MCF 10A (cell line): ENCODE measurements at places on chromosomes 7 and 10. TPM values are rescaled to one million over a fixed set of nuclear protein-coding genes. Genes with fewer than 3 reads are reported as not detected.

- H3K4me3 ChIP-seq, result peak overlapping the region; percentile 25
- H3K27ac ChIP-seq, result peak overlapping the region; percentile 92
- peaks cover 60% of the 10 kb centered on the region for H3K4me1 ChIP-seq
- DNase-seq, result peak; percentile 99
Observed at GRCh38 chr10:72331575-72332422, 22.9 kb downstream of the DNAJB12 start.

- H3K27ac ChIP-seq, result no peak overlapping the region
- peaks cover 43% of the 10 kb centered on the region for H3K27me3 ChIP-seq
- no peak overlapping the region for H3K4me3 ChIP-seq
- H3K36me3 ChIP-seq, result no peaks in the 10 kb centered on the region
- no peaks in the 10 kb centered on the region for H3K4me1 ChIP-seq
Observed at GRCh38 chr10:78535716-78536218, 502.1 kb downstream of the RPS24 start.

The KIAA1217 gene
- 48.3 and 48.7 TPM in 2 replicates for total RNA-seq

DNA sequence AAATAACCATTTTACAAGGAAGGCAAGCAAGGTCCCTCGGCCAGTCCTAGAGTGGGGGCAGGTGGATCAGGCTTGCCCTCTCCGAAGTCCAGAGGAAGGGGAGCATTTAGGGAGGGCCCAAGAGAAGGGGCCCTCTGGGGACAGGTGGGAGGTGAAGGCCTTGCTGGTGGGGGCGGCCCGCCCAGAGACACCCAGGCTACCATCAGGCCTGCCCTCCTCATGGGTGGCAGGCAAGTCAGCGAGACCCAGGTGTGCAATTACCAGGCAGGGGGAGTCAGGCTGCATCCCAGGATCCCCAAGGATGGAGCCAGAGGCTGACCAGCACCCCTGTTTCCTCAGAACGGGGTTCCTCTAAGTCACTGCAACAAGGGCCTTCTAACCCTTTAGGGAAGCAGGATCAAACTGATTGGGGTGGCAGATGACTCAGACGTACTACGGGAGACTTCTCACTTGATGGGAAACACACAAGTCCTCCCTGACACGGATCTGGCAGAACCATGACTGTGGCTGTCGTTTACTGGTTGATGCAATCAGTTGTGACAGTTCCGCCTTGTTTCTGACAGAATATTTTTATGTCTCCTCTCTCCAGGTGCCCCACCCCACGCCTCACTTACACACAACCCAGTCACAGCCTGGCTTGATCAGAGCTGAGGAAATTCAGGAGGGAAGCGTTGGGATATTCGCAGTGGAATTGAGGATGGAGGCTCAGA, 8.2 kb downstream of the LOXL4 start:
- DNase-seq, result peak; percentile 32
- H3K27ac ChIP-seq, result no peak overlapping the region
- peaks cover 6% of the 10 kb centered on the region for H3K4me1 ChIP-seq
- peaks cover 12% of the 10 kb centered on the region for H3K36me3 ChIP-seq

GRCh38 chr7:99106411-99106810, 37.5 kb downstream of the SMURF1 start:
- H3K36me3 ChIP-seq, result peaks cover 4% of the 10 kb centered on the region
- peak overlapping the region; percentile 43 for H3K27ac ChIP-seq
- no peak for DNase-seq
- peaks cover 57% of the 10 kb centered on the region for H3K4me1 ChIP-seq
- H3K4me3 ChIP-seq, result peak overlapping the region; percentile 18
- H3K27me3 ChIP-seq, result no peaks in the 10 kb centered on the region
